ENCODE measurements at places on chromosomes 6 and 20. TPM values are rescaled to one million over a fixed set of nuclear protein-coding genes. Genes with fewer than 3 reads are reported as not detected.

DNA sequence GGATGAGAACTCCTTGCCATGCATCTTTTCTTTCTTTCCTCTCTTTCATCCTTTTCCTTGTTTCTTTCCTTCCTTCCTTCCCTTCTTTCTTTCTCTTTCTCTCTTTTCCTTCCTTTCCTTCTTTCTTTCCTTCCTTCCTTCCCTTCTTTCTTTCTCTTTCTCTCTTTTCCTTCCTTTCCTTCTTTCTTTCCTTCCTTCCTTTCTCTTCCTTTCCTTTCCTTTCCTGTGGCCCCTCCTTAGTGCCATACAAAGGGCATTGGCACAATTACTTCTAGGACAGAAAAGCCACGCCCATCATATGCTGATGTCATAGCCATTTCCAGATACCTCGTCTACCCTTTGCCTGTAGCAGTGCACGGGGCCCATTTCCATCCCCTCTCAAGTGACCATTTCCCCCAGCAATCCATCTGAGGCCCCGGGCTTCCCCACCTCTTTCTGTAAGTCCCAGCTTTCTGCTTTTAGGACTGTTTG lies 2.2 kb upstream of the CENPB start:
- no peak for DNase-seq

DNA sequence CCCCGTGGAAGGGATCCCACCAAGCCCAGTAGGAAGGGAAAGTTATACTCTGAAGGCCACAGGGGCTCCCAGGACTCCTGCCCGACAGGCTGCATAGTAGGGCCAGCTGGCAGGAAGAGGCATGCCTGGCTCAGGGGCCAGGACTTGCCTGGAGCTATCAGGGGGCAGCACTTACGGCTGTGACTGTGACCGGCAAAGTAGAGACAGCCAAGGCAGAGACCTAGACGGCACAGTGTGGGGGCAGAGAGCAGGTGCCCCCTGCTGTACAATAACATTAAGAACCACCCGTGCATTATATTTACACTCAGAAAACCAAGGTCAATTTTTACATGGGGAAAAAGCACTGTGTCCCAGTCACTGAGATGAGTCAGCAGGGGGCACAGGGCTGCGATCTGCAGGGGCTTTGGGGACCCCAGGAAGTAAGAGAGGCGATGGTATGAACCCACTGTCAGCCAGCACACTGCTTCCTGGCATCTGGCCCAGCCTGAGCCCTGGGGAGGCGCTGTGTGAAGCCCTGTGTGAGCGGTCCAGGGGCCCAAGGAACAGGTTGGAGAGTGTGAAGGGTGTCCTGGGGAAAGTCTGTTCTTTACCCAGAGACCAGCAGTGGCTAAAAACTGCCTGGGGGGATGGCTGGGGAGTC lies 9.9 kb downstream of the CCDC167 start:
- DNase-seq = no peak

GRCh38 chr20:56631990-56632327 lies 2.9 kb downstream of the TFAP2C start:
- DNase-seq = no peak

GRCh38 chr6:14277405-14277930 lies 159.9 kb downstream of the CD83 start:
- DNase-seq = no peak

DNA sequence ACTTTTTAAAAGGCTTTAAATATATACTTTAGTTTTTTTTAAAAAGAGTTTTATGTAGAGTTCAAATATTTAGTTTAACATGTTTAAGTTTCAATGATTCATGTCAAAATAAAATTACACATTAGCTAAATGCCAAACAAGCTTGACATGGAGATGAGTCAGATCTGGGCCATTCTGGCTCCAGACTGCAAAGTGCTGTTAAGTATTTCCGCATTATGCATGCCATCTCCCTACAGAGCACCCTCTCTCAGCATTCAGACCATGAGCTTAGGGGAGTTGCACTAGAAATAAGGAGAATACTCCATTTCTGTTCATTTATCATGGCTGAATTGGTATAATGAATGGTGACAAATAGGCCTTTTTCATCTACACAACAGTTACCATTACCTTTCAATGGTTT lies 21.5 kb upstream of the HS3ST5 start:
- DNase-seq = no peak

DNA sequence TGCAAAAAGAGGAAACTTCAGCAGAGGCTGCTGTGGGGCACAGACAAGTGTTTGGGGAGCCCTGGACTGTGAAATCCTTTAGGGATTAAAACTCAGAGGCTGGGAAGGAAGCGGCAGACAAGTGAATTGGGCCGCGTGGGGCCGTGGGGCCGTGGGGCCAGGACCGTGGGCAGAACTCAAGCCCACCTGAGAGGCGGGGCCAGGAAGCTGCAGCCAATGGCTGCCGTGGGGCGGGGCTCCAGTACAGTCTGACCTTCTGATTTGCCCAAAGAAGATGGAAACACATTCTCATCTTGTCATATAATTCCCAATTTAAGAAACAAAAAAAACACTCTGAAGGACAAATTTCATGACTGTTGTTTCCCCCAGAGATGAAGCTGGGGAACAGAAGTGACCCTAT lies 55.4 kb downstream of the ANKRD60 start:
- DNase-seq = no peak

DNA sequence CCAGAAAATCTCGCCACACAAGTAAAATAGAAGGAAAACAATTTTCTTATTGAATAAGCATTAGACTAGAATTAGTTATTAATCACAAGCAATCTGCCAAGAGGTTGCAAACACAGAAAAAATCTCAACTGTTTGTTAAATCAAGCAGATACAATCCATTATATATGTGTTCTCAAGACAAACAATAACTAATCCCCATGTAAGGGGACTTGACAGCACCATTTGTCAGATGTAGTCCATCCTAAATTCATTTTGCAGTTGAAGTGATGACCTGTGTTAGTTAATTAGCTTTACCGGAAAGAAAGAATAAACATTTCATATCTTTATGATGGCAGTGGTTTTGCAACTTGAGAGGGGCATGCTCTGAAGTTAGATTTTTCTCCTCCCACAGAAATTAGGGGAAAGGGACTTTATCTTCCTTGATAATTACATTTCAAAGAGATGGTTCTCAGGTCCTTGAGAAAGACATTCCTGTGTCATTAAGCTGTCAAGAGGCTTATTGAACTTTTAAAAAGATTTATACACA lies 1588.0 kb downstream of the GRIK2 start:
- no peak for DNase-seq

Gene C2
- 30.6 TPM for total RNA-seq

GRCh38 chr6:37830225-37830624 lies 10.7 kb downstream of the ZFAND3 start:
- DNase-seq = no peak

Gene BPIFB2
- not detected for total RNA-seq

Gene CALHM6
- total RNA-seq = 9.5 TPM

Gene PNLDC1
- 0.37 TPM for total RNA-seq

Gene ID1
- 552 TPM for total RNA-seq

- no peak for DNase-seq
These were observed 23.1 kb downstream of the UBE3D start for GRCh38 chr6:83042467-83043053.

Gene ETV7
- total RNA-seq = 5.9 TPM

Measured in omental fat pad (tissue), 4 donors.